ENCODE measurements at places on chromosomes 5 and 9.
A peak's percentile ranks its signal among the peaks of the same experiment; 100 is the strongest.

DNA sequence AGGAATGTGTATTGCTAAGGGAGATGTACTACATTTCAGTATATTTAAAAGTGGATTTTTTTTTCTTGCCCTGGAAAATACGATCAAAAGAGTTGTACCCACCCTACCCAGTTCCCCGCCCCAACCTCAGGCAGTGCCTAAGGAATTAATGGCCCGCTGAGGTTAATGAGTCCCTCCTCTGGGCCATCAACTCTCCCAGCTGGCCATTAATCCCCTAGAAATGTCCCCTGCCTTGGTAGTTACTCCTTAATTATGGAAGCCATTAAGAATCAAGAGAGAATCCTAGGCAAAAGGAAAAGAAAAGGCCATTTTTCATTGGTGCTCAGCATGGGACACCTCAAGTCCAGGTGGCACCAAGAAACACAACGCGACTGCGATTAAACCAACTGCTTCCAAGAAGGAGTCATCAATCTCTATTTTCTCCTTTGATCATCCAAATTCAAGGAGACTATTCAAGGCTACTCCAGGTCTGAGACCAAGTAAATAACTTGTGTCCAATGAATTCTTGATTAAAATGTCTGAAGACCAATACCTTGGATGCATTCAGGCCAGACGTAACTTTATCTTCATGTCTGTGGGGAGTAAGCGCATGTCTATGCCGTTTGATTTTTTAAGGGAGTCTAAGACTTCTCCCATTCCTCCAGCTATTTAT, 1962.2 kb upstream of the WWC1 start:
- DNase-seq, result no peak

DNA sequence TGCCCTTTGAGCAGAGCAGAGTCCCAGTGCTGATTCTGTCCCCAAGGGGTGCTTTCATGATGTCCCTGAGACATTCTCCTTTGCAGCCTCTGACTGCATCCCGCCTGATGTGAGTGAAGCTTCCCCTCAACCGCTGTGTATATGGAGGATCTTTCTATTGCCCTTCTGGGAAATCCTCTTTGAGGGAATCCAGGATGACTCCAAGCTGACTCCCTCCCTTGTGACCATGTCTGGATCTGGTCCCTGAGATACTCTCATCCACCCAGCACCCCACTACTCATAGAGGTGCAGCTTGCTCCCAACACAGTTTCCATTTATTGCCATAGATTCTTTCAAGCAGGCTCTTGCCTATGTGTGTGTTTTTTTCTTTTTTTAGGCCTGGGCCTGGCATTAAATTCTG, 216.5 kb downstream of the SEC61B start:
- no peak for DNase-seq

GRCh38 chr9:110208031-110208430, at the start of gene C9orf152:
Gene C9orf152 (minus strand): TSS chr9:110208159. CDS start chr9:110207579, 580 bp downstream.
- DNase-seq, result no peak

- peak; percentile 88 for DNase-seq
These were observed 3.5 kb upstream of the PDLIM7 start for GRCh38 chr5:177500685-177501522.

GRCh38 chr9:73871636-73872035, 625.5 kb upstream of the RORB start:
- DNase-seq, result no peak

- DNase-seq, result no peak
These were observed 86.0 kb downstream of the RXRA start for GRCh38 chr9:134412298-134412711.

DNA sequence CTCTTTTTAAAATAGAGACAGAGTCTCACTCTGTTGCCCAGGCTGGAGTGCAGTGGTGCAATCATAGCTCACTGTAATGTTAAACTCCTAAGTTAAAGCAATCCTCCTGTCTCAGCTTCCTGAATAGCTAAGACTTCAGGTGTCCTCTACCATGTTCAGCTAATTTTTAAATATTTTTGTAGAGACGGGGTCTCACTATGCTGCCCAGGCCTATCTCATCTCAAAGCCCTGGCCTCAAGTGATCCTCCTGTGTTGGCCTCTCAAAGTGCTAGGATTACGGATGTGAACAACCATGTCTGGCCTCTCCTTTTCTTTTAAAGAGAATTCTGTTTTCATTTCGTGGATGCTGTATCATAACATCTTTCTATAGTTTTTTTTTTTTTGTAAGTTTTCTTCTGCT, 11.7 kb downstream of the STX17 start:
- no peak for DNase-seq

GRCh38 chr9:111925784-111926183, 29.2 kb downstream of the UGCG start:
- DNase-seq, result no peak

- no peak for DNase-seq
These were observed 5.8 kb downstream of the TNFAIP8 start for GRCh38 chr5:119361594-119362125.

GRCh38 chr9:87795178-87795577, 69.3 kb downstream of the CTSL start:
- DNase-seq, result no peak

- DNase-seq, result no peak
These were observed 330.1 kb downstream of the ADAMTS6 start for GRCh38 chr5:65151614-65152013.

DNA sequence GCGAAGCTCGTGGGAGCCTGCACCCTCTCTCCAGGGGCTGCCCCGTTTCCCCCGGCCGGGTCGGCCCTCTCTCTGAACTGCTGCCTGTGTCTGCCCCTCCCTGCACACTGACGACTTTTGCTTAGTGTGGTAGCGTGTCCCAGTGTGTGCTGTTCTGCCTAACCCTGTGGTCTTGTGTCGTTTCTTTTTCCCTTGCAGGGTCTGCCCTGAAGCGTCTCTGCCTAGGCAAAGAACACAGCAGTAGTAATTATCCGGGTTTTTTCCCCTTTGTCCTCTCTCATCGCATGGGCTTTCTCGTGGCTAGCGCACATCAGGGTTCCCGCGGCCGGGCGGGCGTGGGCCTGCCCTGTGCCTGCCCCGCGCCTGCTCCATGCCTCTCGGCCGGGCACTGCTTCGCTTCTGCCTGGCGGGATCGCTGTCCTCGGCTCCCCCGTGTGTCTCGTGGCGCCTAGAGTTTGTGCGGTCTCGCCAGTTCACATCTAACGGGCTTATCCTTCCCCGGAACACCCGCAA, 122.7 kb downstream of the WNK2 start:
- DNase-seq, result no peak

DNA sequence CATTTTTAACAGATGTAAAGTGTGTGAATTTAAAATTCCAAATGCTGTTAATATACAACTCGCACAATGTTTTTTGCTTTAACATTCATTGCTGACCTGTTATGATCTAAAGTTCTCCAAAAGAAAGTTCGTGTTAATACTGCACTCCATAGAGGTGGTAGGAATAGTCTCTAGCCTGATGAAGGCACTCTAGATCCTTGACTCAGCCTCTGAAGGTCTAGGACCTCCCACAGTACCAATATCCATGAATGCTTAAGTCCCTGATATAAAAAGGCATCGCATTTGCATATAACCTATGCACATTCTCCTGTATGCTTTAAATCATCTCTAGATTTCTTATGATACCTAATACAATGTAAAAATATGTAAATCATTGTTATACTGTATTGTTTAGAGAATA, 213.6 kb downstream of the EFNA5 start:
- DNase-seq, result no peak

GRCh38 chr9:134982311-134982710, 64.6 kb upstream of the FCN1 start:
- DNase-seq, result no peak

- DNase-seq, result peak; percentile 69
These were observed 30.6 kb upstream of the MATR3 start for GRCh38 chr5:139262742-139263445.

GRCh38 chr5:151925340-151925739, 689 bp upstream of the GLRA1 start:
- DNase-seq, result no peak

DNA sequence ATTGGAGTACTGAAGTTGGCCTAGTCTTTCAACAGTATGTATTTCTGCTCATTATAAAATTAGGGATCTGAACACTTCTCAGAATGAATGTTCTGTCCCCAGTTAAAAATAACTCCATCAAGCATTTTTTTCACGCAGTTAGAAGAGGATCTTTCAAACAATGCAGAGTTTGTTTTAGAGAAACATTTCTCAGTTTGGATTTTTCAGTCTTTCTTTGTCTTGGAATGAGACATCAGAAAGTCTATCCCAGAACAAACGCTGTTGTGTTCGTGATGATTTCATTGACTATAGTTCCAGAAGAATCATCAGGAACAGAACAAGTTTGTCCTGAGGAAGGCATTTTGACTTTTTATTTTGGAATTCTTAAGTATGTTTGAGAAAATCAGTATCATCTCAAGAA, 218.7 kb downstream of the ARRDC3 start:
- no peak for DNase-seq

- DNase-seq, result no peak
These were observed 307.1 kb downstream of the TLE1 start for GRCh38 chr9:81382281-81382680.

DNA sequence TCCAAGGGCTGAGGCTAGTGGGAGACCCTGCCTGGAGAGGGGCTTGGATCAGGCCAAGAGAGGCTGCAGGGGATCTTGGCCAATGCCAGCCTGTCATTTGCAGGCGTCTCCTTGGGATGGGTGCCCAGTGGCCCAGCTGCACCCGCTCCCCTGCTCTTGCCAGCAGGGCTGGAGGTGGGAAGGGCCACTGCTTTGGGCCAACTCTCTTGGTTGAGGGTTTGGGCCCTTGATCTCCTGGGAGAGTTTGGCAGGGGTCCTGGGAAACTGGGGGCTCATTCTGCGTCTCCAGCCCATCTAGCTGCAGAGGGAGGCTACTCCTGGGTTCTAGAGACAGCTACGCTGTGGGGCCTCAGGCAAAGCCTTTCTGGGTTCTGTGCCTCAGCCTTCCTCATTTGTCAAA, 10.5 kb downstream of the PSD2 start:
- no peak for DNase-seq

- DNase-seq, result no peak
These were observed 203.7 kb upstream of the SLC24A2 start for GRCh38 chr9:19992556-19992955.

- DNase-seq, result no peak
These were observed 203.4 kb upstream of the ZNF608 start for GRCh38 chr5:124949862-124950261.

DNA sequence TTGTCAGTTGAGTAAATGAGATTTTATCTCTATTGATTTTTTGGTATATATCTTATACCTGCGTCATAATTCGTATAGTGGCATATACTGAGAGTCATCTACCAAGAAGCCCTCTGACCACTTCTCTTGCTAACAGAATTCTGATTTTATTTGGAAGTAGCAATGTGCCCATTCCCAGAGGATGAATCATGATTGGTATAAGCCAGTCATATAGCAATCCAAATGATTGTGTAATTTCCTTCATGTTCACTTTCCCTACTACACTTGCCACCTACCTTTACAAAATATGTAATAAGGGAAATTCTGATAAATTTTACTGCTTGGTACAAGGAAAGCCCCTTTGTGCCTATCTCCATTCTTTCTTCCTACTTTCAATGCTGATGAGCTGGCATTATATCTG, 16.1 kb upstream of the ZNF462 start:
- DNase-seq, result no peak

DNA sequence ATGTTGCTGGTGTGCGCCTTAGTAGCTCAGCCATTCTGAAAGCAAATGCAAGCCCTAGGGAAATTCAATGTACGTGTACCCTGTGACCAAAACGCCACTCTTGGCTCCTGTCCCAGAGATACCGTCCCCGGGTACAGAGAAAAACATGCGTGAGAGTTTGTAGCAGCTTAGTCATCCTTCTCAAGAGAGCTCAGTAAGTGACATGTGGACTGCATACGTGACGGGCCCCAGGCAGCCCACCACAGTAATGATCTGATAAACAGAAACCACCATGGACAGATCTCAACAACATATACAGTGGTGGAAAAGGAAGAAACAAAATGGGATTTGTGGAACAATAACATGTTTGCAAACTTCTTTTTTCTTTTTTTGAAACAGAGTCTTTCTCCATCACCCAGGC, 45.1 kb downstream of the S1PR3 start:
- no peak for DNase-seq

GRCh38 chr5:110840347-110840960, 101.6 kb downstream of the SLC25A46 start:
- no peak for DNase-seq

DNA sequence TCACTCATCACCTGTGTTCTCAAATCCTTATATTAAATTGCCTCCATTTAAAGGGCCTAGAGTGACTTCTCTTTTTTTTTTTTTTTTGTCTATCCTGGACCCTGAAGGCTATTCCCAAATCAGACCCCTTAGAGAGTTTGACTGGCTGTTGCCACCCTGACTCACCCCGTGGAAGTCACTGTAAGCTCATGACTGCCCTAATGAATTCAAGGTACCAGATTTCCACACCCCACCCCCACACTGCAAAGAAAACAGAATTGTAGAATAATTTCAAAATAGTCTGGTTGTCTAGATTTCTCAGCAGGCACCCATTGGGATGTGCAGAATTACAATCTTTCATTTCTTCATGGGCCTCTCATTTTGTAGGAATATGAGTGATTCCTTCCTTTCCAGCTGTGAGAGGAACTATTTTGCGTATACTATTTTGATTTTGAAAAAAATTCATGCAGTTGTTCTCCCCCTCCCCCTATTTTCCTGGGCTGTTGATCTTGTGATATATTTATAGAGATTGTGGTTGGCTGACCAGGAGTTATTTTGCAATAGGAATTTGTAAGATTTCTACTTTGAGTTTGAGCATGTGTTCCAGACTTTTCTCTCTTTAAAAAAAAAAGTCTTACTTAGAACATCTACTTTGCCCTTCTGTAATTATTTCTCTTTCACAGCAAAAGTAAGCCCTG, 79.1 kb downstream of the ZNF618 start:
- DNase-seq, result no peak

DNA sequence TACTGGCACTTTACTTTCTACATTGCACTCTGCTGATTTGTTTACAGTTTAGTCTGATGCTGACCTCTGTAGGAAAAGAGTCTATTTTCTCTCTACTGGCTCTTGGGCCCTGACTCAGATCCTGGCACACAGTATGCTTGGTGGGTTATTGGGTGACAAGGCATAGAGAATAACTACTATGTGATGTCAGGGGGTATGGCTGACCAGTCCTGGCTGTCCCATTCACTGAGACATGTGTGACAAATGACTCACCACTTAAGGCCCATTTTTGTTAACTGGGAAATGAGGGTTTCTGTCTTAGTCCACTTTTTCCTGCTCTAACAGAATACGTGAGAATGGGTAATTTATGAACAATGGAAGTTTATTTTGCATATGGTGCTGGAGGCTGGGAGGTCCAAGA, 66.4 kb downstream of the DAPK1 start:
- DNase-seq, result no peak

DNA sequence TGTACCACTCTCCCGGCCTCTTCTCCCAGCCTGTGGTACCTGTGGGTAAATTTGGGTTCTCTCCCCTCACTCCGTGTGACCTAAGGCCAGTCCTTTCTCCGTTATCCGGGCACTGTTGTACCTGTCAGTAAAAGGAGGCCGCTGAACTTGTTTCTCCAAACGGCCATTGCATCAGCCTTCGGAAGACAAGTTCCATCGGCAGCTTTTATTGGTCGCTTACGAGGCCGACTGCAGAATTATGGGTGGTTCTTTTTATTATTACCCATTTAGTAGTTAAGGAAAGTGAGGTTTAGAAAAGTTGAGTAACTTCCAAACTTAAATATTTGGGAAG, 558 bp downstream of the GRPEL2 start:
- DNase-seq, result peak; percentile 23
